ENCODE measurements at places on chromosomes 6 and 20.

GRCh38 chr6:10411971-10412460, 2.9 kb downstream of the TFAP2A start:
- DNase-seq = peak; percentile 11

- DNase-seq = no peak
Observed at GRCh38 chr6:166497087-166497899, 89.2 kb downstream of the RAMACL start.

GRCh38 chr6:37059344-37060194, 54.1 kb downstream of the FGD2 start:
- DNase-seq = peak; percentile 41

- no peak for DNase-seq
Observed at GRCh38 chr6:147986846-147987245, 355.8 kb upstream of the SASH1 start.

- no peak for DNase-seq
Observed at GRCh38 chr20:58435237-58435636, 46.2 kb downstream of the VAPB start.

GRCh38 chr6:33314515-33314942, 651 bp upstream of the TAPBP start:
- DNase-seq = peak; percentile 90

Measured in CD4-positive, alpha-beta T cell treated with Interferon gamma for 1 hour (primary cell).